ENCODE measurements at places on chromosomes 4 and X.

DNA sequence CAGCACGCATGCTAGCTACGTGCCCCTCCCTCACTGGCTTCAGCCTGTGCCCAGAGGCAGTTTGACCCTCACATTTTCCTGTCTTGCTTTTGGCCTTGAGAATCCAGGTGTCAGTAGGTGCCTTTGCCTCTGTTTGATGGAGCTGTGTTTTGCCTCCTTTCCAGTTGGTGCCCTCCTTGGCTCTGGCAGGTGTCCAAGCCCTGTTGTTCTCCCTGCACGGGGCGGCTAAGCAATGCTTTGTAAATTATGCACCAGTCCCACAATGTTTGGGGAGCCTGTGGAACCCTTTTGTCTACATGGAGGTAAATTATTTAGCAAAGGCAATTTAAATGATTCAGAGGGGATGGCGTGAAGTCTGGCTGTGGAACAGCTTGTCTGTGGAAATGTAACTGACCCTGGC, 202.9 kb upstream of the BOD1L1 start:
- DNase-seq: no peak

DNA sequence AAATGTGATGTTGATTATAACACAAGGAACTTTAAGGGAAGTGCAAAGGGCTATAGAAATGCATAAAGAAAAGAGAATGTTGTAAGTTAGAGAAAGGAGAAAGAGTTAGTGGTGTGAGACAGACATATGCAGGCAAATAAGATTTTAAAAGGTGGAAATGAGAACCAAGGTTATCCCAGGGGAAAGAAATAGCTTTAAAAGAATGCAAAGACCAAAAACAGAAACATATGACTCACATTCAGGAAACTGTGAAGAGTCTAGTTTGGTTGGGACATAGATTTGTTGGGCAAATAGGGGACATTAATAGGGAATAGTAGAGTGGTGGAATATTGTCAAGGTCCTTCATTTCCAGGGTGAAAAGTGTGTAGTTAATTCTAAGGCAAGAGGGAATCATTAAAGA, 52.4 kb downstream of the MAPK10 start:
- DNase-seq: no peak

DNA sequence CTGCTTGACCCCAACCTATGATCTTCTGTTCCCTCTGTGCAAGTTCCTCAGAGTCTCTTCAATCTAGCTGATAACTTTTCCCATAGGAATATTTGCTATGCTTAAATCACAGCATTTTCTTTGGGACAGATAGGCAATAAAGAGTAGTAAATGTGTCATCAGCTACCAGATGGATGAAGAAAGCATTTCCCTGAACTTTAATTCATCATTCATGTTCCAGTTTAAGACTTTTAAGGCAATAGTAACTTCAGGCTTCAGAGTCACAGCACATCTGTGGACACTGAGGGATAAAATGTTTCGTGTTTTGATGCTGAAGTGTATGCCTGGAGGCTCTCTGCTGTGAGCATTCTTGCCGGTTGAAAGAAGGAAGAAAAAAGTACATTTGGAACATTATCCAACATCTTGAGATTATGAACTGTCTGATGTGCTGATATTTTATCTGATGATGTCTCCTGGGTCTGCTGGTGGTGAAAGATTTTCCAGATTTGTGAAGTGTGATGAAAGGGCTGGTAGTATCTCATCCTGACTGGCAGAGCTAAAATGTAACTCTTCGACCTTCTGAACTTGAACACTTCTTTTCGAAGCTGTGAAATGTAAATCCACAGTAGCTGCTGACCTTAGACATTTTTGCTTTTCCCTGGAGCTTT, 133.7 kb downstream of the DCLK2 start:
- DNase-seq: no peak

DNA sequence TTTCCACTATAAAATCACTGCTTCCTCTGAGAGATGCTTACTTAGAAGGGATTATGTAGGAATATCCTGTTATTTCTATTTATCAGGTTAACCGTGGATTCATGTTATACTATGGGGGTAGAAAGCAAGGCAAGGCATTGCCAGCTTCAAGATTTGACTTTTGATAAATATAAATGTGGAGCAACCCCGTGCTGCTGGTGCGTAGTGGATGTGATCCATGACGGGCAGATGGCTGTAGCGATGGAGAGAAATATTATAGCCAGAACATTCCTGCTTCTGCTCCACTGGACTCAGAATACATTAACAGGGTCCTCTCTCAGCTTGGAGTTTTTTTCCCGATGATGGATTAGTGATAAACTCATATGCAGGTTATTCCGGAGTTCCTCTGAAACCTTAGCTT, 157.6 kb downstream of the TENM3 start:
- DNase-seq: no peak

GRCh38 chrX:71919431-71919830, 8.8 kb downstream of the NHSL2 start:
- no peak for DNase-seq

DNA sequence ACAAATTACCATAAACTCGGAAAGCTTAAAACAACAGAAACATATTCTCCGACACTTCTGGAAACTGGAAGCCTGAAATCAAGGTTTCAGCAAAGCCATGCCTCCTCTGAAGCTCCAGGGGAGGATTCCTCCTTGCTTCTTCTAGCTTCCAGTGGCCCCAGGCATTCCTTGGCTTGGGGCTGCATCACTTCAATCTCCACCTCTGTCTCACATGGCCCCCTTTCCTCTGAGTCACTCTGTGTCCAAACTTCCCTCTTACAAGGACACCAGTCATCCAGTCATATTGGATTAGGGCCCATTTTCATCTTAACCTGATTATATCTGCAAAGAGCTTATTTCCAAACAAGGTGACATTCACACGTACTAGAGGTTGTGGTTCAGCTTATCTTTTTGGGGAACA, 17.3 kb downstream of the PARM1 start:
- DNase-seq: no peak

GRCh38 chrX:18897611-18898010, 86.3 kb downstream of the PHKA2 start:
- DNase-seq: no peak

DNA sequence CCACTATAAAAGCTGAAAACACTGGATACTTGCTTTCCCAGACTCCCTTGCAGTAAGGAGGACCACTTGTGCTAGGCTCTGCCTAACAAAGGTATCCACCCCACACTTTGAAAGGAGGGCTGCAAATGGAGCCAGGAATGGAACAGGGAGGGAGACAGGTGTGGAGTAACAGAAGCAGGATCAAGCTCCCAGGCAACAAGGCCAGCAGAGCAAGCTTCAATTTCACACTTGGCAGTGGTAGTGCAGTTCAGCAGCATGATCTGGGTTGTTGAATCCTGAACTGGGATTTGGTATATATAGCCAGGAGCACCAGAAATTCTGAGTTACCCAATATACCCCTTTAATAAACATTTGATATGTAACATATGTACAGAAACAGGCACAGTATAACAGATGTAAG, 9.8 kb downstream of the LAMP2 start:
- DNase-seq: no peak

DNA sequence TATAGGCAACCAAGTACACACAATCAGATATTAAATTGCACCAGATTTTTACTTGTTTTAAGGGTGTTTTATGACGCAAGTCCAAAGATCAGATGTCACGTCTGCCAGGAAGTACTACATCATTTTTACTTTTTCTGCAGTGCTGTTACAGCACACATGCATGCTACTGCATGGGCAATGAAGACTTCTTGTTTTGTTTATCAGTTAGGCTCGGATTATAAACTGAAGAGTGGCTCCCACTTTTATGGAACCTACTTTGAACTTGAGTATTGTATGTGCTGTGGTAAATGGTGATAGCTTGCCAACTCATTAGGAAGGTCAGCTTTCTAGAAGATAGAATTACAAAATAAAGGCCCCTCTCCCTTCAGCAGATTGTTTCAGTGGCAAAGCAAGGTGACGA, 131.6 kb downstream of the CEP135 start:
- DNase-seq: no peak

- peak; percentile 69 for DNase-seq
Observed at GRCh38 chr4:16026160-16026761, 57.6 kb downstream of the PROM1 start.

- no peak for DNase-seq
Observed at GRCh38 chr4:17018013-17018412, 119.6 kb upstream of the LDB2 start.

GRCh38 chrX:40189637-40190036, 91.9 kb upstream of the BCOR start:
- DNase-seq: no peak

Measured in hippocampal formation (tissue), 2 donors.